Epithelial cell of alveolus of lung (primary cell): ENCODE measurements at places on chromosomes 11 and 22. TPM values are rescaled to one million over a fixed set of nuclear protein-coding genes. Genes with fewer than 3 reads are reported as not detected.

The ADORA2A gene
- total RNA-seq = 0.26 and 7.0 TPM in 2 replicates

The SYT13 gene
- 0.24 TPM in 1 of 2 replicates, not detected in the other for total RNA-seq

The SCARF2 gene
- total RNA-seq = 26.1 and 65.1 TPM in 2 replicates

The OR52M1 gene
- not detected in 2 replicates for total RNA-seq

The RAG1 gene
- total RNA-seq = 0.65 and 1.2 TPM in 2 replicates

The LDHA gene
- total RNA-seq = 944 and 955 TPM in 2 replicates

The C11orf16 gene
- not detected in 2 replicates for total RNA-seq

The CECR2 gene
- 0.91 and 2.8 TPM in 2 replicates for total RNA-seq

The IL18 gene
- total RNA-seq = 0.56 and 4.1 TPM in 2 replicates

The SYT8 gene
- 0.39 TPM in 1 of 2 replicates, not detected in the other for total RNA-seq

The TYR gene
- not detected in 2 replicates for total RNA-seq

The MRE11 gene
- total RNA-seq = 8.5 and 9.2 TPM in 2 replicates

The PHOX2A gene
- not detected in 2 replicates for total RNA-seq

The PICK1 gene
- 5.2 and 16.8 TPM in 2 replicates for total RNA-seq

The SLC22A12 gene
- not detected in 2 replicates for total RNA-seq

The OR56A3 gene
- not detected in 2 replicates for total RNA-seq

The ROBO4 gene
- total RNA-seq = 0.80 and 5.8 TPM in 2 replicates

The EXPH5 gene
- total RNA-seq = 0.48 and 1.7 TPM in 2 replicates

The PRG3 gene
- not detected in 2 replicates for total RNA-seq

The SH3BP1 gene
- total RNA-seq = 21.2 and 25.3 TPM in 2 replicates

The CSNK2A3 gene
- 1.4 and 2.2 TPM in 2 replicates for total RNA-seq

The NPAS4 gene
- total RNA-seq = not detected in 2 replicates

The DCDC1 gene
- total RNA-seq = 0.08 TPM in 1 of 2 replicates, not detected in the other

The MGAT3 gene
- 1.9 and 2.1 TPM in 2 replicates for total RNA-seq

The OR51B2 gene
- total RNA-seq = not detected in 2 replicates

The DERL3 gene
- total RNA-seq = 6.9 TPM in 1 of 2 replicates, not detected in the other

The SAA2 gene
- total RNA-seq = 1.3 TPM in 1 of 2 replicates, not detected in the other

The APLNR gene
- total RNA-seq = 0.24 and 0.65 TPM in 2 replicates

The OR51B5 gene
- not detected in 2 replicates for total RNA-seq

The ZNF215 gene
- 0.80 and 3.0 TPM in 2 replicates for total RNA-seq

The HBE1 gene
- not detected in 2 replicates for total RNA-seq

The KLHL35 gene
- total RNA-seq = 2.5 and 2.6 TPM in 2 replicates

The IZUMO1R gene
- not detected in 2 replicates for total RNA-seq

The PVALB gene
- not detected in 2 replicates for total RNA-seq

The MAP6 gene
- total RNA-seq = 0.39 and 0.72 TPM in 2 replicates

The RAPSN gene
- total RNA-seq = 3.6 TPM in 1 of 2 replicates, not detected in the other

The SCT gene
- not detected in 2 replicates for total RNA-seq

The C11orf42 gene
- total RNA-seq = not detected in 2 replicates

The FXYD6 gene
- total RNA-seq = 17.4 and 21.6 TPM in 2 replicates

The TEX54 gene
- not detected in 2 replicates for total RNA-seq

The TMPRSS13 gene
- not detected in 2 replicates for total RNA-seq

The ARHGAP20 gene
- total RNA-seq = 1.4 and 2.7 TPM in 2 replicates

The TEX12 gene
- total RNA-seq = not detected in 2 replicates

The MICAL2 gene
- 18.4 and 355 TPM in 2 replicates for total RNA-seq

The CNTF gene
- 0.13 and 2.4 TPM in 2 replicates for total RNA-seq

The RIMBP3B gene
- under 0.01 TPM in 1 of 2 replicates, not detected in the other for total RNA-seq

The PIWIL4 gene
- total RNA-seq = 0.26 and 1.4 TPM in 2 replicates

The TMPRSS6 gene
- not detected in 2 replicates for total RNA-seq

The OR5A1 gene
- not detected in 2 replicates for total RNA-seq

The ZNF143 gene
- 13.5 and 18.6 TPM in 2 replicates for total RNA-seq

The MYRF gene
- 3.0 and 7.6 TPM in 2 replicates for total RNA-seq

The NRIP3 gene
- 2.2 and 20.8 TPM in 2 replicates for total RNA-seq

The WNT7B gene
- 0.08 and 6.6 TPM in 2 replicates for total RNA-seq
